Neural progenitor cell (in vitro differentiated cells): ENCODE measurements at places on chromosomes 5 and 9.

GRCh38 chr9:108297073-108297472 is 558.7 kb downstream of the ACTL7B start:
- no peak for DNase-seq

DNA sequence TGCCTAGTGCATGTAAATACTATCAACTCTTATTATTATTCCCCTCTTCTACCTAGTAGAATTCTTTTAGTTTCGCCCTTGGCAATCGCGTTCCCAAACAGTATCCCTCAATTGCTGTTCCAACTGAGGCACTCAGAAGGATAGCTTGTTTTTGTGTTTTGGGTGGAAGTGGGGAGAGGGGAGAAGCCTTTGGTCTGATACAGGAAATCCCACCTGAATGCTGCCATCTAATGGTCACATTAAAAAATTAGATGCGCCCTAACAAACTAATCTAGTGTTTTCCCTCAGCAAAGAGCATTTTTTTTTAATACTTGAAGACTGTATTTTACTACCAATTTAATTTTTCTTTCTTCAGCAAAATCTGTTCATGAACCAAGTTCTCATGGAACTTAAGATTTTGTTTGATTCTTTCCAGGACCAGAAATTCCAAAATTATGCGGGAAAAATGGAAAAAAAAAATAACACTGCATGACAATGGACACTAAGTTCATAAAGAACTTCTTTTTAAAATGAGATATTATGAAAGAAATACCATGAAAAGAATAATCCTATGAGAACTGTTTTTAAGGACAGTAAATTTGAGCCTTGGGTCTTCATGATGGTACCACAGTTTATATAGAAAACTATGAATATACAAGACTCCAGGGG is 22.2 kb upstream of the GLDC start:
- DNase-seq, result peak; percentile 46

- peak; percentile 7 for DNase-seq
Observed at GRCh38 chr5:148666353-148666752, 12.0 kb upstream of the HTR4 start.

DNA sequence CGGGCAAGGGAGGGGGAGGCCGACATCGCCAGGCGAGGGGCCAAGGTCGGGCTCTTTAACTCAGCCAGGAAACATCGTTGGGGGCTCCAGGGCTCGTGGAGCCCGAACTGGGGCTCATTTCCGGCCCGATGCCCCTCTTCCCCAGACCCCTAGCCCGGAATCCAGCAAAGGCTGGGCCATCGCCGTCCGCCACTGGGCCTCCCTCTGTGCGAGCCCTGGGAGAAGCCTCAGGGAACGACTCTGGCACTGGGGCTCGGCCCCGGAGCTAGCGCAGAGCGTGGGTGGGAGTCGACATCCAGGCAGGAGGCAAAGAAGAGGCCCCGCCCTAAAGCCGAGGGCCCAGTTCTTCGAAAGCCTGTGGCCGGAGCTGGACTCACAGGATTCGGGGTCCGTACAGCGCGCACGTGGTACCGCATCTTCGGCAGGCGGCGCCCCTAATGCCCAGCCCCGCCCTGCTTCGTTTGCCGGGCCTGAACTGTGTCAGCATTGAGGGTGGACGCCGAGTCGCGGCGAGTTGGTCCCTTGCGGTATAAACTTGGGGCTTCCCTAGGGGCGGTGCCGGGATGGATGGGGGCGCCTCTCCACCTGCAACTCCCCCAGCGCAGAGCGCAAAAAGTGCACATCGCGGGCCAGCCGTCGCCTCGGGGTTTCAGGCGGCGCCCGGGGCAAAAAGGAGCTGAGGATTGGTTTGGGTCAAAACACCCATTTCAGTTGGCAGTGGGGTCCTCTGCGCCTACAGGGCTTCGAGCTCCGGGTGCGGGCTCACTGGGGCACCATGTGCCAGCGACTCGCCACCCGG is 3.6 kb upstream of the PAX5 start:
- peak; percentile 79 for DNase-seq

DNA sequence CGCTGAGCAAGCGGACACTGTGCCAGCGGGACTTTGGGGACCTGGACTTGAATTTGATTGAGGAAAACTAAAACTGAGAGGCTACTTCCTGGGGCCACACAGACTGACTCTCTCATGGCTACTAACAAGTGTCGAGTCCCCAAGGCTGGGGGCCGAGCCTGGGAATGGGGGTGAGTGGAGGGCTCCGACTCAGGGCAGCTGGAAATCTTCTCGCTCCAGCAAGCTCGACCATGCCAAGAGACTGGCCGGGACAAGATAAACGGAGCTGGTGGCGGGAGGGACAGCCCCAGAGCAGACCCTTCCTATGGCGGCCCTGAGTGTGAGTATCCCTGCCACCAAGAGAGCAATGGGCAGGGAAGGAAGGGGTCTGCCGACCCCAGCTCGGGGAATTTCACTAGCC is 5.6 kb upstream of the KDM3B start:
- no peak for DNase-seq

DNA sequence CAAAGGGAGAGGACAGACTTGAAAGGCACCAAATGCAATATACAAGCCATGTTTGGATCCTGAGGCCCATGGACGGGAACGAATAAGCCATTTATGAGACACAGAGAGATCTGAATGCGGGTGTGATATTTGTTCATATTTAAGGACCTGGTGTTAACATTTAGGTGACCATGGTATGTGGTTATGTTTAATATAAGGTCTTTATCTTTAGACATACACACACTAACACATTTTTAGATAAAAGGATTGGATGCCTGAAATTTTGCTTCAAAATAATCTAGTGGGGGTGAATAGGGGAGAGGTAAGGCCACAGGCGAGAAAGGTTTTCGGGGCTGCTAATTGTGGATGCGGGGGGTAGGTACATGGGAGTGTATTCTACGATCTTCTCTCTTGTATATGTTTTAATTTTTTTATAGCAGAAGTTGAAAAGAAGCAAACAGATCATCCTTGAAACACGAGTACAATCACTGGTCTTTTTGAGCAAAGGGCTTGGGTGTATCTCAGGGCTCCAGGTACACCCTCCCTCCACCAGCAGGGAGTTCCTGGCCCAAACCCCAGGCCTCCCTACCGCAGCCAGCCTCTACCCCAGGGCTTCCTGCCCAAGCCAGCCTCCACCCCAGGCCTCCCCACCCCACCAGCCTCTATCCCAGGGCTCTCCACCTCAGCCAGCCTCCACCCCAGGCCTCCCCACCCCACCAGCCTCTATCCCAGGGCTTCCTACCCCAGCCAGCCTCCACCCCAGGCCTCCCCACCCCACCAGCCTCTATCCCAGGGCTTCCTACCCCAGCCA is 12.2 kb downstream of the AKNA start:
- no peak for DNase-seq
